ENCODE measurements at places on chromosomes 1 and 21.
A peak's percentile ranks its signal among the peaks of the same experiment; 100 is the strongest.

GRCh38 chr1:108685529-108685928, 6.6 kb upstream of the PRPF38B start:
- DNase-seq: no peak

DNA sequence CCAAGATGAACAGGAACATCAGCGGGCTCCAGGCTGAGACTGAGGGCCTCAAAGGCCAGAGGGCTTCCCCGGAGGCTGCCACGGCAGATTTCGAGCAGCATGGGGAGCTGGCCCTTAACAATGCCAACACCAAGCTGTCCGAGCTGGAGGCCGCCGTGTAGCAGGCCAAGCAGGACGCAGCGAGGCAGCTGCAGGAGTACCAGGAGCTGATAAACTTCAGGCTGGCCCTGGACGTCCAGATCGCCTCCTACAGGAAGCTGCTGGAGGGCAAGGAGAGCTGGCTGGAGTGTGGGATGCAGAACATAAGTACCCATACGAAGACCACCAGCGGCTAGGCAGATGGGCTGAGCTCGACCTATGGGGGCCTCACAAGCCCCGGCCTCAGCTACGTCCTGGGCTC, 823.4 kb upstream of the NEGR1 start:
- DNase-seq: no peak

- no peak for DNase-seq
Observed at GRCh38 chr1:50853325-50853724, 106.7 kb downstream of the FAF1 start.

DNA sequence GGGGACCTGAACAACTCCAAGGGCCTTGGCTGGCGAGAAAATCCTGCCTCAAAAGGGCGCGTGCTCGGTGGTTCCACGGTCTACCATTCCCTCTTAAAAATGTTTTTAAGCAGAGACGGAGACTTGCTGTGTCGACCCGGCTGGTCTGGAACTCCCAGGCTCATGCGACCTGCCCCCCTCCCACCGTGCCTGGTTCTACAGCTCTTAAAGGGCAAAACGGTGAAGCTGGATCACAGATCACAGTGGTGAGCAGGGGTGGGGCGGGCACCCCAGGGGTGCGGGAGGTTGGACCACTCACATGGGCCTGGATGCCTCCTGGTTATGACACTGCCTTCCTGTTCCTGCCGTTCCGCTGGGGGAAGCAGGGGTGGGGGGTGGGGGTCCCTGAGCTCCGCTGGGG, 4.2 kb upstream of the C1orf159 start:
- DNase-seq: no peak

GRCh38 chr21:25638660-25639550, at the start of gene JAM2:
Gene JAM2, plus strand, starts transcription at chr21:25639258. Its CDS starts 564 bp downstream, at chr21:25639822.
- no peak for DNase-seq

DNA sequence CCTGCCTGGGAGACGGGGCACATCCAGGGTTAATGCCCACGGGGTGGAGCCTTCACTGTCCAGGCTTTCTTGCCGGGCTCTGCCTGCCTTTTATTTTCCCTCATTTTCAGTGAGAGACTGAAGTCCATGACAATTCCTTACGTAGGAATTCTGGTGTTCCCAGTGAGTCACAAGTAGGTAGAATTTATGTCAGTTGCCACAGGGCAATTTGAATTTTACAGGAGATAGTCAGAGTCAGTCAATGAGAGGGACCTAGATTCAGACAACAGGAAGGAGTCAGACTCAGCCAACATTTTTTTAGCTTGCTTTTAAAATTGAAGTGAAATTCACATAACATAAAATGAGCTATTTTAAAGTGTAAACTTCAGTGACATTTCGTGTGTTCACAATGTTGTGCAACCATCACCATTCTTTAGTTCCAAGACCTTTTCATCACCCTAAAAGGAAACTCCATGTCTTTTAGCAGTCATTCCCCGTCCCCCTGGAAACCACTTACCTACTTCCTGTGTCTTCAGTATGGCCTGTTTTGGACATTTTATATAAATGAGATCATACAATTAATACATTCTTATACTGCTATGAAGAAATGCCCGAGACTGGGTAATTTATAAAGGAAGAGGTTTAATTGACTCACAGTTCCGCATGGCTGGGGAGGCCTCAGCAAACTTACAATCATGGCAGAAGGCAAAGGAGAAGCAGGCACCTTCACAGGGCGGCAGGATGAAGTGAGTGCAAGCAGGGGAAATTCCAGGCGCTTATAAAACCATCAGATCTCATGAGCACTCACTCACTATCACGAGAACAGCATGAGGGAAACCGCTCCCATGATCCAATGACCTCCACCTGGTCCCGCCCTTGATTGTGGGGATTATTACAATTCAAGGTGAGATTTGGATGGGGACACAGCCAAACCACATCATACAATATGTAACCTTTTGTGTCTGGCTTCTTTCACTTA, 14.6 kb downstream of the AJAP1 start:
- DNase-seq: no peak

- no peak for DNase-seq
Observed at GRCh38 chr1:11736746-11737639, 1.1 kb downstream of the AGTRAP start.

GRCh38 chr1:209213989-209214388, 369.5 kb upstream of the CAMK1G start:
- DNase-seq: no peak

- DNase-seq: no peak
Observed at GRCh38 chr1:117301901-117302300, 65.3 kb upstream of the MAN1A2 start.

- DNase-seq: peak; percentile 19
Observed at GRCh38 chr1:153404768-153405167, 11.6 kb upstream of the S100A7A start.

GRCh38 chr1:143611159-143611558, 360.6 kb downstream of the FAM72C start:
- no peak for DNase-seq

DNA sequence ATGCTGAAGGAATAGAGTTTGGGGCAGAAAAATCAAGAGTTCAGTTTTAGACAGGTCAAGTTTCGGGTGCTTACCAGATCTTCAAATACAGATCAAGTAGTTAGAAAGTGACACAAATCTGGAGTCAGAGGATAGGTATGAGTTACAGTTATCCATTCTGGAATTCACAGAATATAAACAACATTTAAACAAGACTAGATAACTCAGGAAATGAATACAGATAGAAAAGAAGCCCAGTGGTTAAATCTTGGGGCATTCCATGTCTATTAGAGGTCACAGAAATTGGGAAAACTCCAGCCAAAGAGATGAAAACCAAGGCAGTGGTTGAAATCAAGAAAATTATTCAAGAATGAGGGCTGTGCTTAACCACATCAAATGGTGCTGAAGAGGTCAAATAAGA, 187.0 kb upstream of the HP1BP3 start:
- no peak for DNase-seq

- DNase-seq: no peak
Observed at GRCh38 chr1:44645476-44646244, 28.6 kb downstream of the TMEM53 start.

DNA sequence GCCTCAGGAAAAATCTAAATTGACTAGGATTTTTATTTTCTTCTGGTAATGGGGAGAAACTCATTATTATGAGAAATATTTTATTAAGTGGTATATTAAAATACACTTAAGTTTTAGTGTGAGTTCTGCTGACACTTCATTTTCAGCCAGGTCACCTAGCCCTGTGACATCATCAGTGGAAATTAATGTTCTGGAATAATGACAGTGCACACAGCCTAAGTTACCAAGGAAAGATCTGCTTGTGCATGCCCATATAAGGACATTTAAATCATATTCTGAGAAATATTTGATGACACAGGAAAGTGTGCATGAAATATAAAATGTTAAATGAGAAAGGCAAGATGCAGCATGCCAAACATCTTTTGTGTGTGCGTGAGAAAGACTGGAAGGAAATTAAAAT, 102.0 kb downstream of the KIF14 start:
- DNase-seq: no peak

- DNase-seq: no peak
Observed at GRCh38 chr1:116785006-116785405, 30.8 kb downstream of the CD2 start.

DNA sequence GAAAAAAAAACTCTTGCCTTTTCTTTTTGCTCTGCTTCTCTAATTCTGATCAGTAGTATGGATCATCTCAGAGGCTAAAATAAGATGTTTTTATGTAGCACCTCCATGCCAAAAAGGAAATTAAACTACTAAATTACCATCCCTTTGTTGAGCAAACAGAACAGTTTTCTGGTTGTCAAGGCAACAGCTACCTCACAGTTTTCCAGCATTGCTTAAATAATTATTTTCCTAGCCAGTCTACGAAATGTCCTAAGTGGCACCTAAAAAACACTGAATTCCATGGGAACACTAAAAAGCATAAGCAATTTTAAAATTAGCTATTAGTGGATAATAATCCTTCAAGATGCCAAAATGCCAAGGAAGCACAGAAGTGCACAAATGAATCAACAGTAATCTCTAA, 61.7 kb downstream of the ARID4B start:
- DNase-seq: no peak

DNA sequence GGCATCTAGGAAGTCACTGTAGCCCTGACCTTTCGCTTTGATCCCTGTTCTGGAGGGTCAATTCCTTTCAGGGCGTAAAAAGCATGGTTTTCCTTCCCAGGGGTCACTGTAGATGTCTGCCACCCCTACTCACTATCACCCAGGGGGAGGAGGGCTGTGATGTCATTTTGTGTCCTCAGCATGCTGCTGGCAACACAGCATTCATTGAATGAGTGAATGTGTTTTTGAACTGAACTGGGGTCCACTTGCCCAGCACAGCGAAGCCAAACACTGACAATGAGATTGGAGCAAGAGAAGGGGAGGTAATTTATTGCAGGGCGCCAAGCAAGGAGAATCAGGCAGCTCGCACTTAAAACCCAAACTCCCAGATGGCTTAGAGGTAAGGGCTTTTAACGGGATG, 78.2 kb upstream of the PGBD5 start:
- DNase-seq: no peak

GRCh38 chr1:168320149-168320548, 39.5 kb downstream of the TBX19 start:
- no peak for DNase-seq

DNA sequence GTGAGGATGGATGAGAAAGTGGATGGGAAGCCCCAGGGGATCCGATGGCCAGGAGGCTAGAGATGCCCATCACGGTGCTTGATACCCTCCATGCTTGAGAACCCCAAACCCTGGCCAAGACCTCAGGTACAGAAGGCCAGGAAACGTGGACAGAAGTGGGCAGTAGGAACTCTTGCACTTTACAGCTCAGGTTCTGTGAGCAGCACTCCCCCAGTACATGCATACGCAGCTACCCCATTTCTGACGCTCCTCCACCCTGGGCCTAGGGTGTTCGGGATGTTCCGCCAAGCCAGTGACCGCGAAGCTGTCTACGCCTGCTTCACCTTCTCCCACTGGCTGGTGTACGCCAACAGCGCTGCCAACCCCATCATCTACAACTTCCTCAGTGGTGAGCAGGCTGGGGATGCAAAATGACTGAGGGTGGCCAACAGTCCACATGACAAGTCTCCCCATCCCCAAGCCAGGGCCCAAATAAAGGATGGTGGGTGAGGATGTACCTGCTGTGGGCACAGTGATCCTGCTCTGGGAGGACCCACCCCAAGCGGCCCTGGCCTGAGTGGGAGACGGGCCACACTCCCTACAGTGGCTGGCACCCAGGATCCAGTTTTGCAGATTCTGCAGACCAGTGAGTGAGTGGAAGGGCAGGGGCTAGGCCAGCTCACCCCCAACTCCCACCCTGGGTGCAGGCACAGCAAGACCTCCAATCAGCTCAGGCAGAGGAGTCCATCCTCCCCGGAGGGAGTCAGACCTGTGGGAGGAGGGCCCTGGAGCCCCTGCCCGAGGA, 7.4 kb downstream of the HCRTR1 start:
- no peak for DNase-seq

- DNase-seq: no peak
Observed at GRCh38 chr1:184882957-184883815, 91.1 kb downstream of the NIBAN1 start.

DNA sequence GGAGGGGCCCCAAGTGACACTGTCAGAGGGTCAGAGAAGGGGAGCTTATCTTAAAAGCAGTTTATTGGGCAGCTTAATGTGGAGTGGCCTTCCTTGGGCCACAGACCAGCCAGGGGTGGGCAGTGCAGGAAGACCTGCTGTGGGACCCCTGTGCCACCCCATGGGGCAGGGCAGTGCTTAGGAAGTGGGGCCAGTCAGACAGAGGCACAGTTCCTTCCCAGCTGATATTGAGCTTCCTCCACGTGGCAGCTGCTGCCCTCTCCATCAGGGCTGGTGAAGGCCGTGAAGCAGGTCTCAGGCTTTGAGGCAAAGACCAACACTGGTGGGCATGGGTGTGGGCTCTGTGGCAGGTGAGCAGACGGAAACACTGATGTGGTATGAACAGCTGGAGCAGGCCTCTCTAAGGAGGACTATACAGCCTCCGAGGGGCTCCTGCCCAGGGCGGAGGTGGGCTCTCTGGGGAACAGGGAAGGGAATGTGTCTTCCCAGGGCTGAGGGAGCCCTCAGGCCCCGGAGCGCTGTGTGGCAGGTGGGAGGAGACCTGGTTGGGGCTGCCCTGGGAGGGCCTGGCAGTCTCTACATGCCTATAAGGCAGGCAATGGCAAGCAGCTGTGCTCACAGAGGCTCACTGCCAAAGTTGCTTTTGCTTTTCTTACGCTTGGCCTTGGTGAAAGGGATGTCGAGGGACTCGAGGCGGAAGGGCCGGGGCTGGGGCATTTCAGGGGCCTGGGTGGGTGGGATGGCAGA, 3.0 kb upstream of the DDOST start:
- no peak for DNase-seq

DNA sequence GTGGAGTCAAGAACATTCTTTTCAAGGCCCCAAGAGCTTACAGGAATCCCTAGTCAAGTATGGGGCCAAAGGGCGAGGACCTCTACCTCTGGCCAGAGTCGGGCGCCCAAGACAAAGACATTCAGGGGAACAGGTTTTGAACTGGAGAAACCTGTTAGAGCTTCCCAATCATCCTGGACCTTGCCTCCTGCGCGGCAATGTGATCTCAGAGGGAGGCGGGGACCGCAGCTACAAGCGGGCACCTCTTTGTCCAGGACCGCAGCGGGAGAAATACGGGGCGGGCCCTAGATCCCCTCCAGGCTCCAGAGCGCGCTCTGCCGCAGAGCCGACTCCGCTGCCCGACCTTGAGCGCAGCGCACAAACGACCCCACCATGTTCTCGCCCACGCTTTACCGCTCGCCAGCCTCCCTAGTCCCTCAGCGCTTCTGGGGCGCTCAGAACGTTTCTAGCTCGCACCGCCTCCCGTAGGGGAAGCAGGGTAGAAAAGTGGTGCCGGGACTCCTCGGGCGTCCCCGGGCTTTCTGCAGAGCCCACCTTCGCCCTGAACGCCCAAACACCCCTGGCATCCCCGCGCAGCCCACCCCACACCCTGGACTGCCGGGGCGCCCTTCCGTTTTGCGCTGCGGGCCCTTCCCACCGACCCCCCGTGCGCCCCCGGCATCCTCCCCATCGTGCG, 28.1 kb downstream of the RABIF start:
- no peak for DNase-seq

DNA sequence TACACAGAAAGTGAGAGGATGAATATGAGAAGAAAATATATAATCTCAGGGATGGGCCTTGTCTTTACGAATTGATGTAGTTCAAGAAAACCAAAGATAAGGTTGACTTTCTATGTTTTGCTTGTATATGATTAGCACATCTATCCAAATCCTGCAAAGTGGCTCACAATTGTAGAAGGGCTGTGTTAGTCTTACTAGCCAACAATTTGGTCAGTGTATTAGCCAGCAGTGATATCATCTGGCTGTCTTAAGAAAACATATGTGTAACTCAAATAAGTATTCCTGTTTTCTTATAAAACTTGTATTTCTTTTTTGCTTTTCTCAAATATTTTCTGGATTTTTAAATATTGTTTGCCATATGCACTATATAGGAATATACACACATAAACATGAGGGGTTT, 5.5 kb downstream of the SDCCAG8 start:
- DNase-seq: no peak

- no peak for DNase-seq
Observed at GRCh38 chr1:2270260-2271100, 42.4 kb downstream of the SKI start.
